Activated CD4-positive, alpha-beta T cell treated with anti-CD3 and anti-CD28 coated beads, Interleukin-2, amount 50 U/mL, for 4 hours (primary cell): ENCODE measurements at places on chromosomes 4 and X.

GRCh38 chrX:45803383-45803921, 602.8 kb upstream of the DIPK2B start:
- DNase-seq = peak; percentile 31

GRCh38 chrX:64975989-64976672, at the start of gene ZC4H2:
Gene ZC4H2, minus strand, starts transcription at chrX:64976450. Its CDS starts 73 bp downstream, at chrX:64976377.
- peak; percentile 51 for DNase-seq

GRCh38 chr4:13511101-13511500, 27.0 kb upstream of the RAB28 start:
- no peak for DNase-seq

DNA sequence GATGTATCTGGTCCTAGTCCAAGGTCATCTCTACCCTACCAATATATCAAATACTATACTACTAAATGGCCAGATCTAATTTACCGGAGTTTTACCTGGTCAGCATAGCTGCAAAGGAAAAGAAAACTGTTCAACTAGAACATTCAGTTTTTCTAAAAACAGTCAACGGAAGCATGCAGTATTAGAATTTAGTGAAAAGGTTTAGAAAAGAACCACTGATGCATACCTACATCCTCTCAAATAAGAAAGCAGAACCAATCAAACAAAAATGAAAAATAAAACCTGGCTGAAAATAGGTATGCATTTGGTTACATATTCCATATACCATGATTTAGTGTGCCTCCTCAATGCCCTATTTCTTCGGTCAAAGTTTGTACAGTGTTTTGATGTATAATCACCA, 140.0 kb downstream of the CHM start:
- DNase-seq = no peak

GRCh38 chr4:123200051-123200940, 196.3 kb upstream of the SPRY1 start:
- no peak for DNase-seq

GRCh38 chr4:40262861-40263260, 66.0 kb downstream of the RHOH start:
- DNase-seq = no peak

DNA sequence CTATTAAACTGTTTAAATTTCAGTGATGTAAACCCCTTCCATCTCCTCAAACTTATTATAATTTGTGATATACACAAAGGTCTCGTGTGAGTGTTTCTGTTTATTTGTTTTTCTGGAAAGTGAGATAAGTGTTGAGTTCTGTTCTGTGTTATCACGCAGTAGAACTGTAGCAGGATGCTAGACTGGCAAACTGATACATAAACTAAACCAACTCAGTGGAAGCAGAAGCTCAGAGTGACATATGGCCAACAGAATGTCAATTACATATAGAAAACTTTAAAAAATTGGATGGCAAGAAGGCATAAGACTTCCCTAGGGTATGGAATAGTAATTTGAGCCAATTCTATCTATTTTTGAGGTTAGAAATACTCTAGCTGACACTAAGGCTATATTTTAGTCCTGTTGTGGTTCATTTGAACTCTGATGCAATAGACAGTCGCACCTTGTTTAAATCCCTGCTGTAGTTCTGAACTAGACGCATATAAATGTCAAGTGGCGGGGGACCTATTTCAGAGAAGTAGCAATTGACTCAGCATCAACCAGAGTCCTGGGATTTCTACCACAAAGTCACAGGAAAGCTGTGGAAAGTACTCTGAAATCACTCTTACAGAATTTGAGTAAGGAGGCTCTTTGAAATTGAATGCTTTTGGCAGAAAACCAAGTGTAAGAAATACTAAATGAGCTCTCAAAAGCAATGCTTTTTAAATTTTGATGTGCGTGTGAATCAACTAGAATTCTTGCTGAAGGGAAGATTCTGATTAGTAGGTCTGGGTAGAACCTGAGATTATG, 294.4 kb downstream of the INPP4B start:
- DNase-seq = no peak

- DNase-seq = no peak
These were observed 16.9 kb downstream of the GLRA2 start for GRCh38 chrX:14546190-14546589.

DNA sequence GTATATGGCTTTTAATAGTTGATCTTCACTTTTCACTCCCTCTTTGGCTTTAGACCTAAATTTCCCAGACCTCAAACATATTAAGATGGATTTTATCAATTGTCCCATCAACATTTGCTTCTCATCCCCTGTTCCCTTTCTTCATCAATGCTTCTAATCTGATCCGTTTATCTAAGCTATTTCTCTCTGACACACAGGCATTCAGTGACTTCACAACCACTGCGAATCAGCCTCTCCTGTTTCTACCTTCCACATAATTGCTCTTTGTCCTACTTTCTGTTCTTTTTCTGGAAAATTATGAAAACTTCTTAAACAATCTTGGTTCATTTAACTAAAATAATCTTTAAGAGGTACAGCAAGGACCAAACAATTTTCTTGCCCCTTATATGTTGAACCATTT, 115.2 kb downstream of the GLRA3 start:
- no peak for DNase-seq

DNA sequence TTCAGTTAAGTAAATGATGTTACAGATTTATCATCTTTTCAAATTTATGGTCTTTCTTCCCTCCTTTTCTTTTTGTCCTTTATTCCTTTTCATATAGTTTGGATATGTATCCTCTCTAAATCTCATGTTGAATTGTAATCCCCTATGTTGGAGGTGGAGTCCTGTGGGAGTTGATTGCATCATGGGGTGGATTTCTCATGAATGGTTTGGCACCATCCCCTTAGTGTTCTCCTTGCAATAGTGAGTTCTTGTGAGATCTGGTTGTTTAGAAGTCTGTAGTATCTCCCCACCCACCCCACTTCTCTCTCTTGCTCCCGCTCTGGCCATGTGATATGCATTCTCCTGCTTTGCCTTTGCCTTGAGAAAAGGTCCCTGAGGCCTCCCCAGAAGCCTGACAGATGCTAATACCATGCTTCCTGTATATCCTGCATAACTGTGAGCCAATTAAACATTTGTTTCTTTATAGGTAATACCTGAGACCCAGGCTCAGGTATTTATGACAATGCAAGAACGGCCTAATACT, 236.7 kb downstream of the PRDM5 start:
- DNase-seq = no peak

- DNase-seq = no peak
These were observed 18.3 kb downstream of the KDR start for GRCh38 chr4:55107054-55107453.

- DNase-seq = no peak
These were observed 15.5 kb upstream of the CYLC1 start for GRCh38 chrX:83845397-83845796.

GRCh38 chrX:37754516-37754915, 25.3 kb upstream of the CYBB start:
- no peak for DNase-seq

GRCh38 chr4:48499551-48500066, 9.6 kb downstream of the ZAR1 start:
- DNase-seq = no peak

DNA sequence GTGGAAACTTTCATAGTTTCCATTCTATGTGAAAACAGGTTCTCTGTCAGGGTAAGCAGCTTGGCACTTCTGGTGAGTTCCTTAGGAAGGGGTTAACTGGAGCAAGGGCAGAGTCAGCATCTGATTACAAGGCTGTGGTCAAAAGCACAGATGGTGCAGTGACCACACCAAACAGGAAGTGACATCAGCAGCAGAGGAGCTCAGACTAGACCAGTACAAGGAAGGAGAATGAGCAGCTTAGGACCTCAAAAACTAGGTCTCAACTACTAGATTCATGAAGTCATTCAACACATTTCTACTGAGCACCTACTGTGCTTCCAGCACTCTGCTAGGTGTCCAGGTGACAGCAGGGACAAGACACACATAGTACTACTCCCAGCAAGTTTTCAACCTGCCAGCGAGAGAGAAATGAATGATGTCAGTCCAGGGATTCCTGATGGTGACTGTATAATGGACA, 130.2 kb downstream of the AMELX start:
- DNase-seq = no peak

DNA sequence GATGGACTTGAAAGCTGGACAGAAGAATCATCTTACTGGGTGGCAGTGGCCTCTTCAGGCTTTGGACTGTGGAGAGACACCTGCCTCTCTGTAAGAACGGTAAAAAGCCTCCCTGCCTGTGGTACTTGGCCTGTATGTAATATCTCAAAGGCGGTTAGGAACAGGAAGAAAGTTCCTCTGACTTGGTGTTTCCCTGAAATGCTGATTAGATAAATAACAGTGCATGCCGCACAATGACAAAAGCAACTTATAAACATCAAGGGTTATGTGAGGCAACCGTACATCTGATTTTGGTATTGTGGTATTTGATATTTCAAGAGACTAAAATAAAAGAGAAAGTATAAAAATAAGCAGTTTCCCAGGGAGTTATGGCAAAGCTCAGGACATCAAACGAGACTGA, 92.4 kb upstream of the SORBS2 start:
- no peak for DNase-seq

DNA sequence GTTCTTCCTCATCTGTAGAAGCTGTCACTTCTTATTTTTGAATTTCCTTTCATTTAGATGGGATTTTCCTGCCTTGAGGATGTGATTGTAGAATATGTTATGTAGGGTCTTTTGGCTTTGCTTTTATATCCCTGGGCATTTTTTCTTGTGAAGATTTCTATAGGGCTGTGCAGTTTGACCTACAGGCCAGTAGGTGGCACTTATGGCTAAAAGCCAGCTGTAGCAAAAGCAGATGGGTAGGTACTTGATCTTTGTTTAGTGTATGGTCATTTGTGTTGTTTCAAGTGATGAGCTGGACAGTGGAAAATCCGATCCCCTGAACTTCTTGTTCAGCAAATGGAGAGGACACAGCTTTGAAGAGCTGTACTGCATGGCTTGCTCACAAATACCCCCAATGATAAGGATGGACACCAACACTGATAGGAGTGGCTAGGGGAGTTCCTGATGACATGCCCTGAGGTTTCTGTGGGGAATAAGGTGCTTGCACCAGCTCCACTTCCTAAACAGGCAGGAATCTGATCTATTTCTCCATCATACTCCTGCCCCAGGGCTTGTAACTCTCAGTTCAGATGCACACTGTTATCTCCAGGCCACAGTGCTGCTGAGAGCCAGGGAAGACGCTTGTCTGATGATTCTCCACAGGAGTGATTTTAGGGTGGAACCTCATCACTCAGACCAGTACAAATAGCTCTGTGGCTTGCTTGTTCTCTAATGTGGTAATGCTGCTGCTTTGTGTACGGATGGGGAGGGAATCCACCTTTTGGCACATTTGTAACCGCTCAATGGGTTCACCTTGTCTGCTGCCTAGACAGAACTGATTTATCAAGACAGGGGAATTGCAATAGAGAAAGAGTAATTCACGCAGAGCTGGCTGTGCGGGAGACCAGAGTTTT, 417.1 kb upstream of the MAGEB16 start:
- DNase-seq = no peak

DNA sequence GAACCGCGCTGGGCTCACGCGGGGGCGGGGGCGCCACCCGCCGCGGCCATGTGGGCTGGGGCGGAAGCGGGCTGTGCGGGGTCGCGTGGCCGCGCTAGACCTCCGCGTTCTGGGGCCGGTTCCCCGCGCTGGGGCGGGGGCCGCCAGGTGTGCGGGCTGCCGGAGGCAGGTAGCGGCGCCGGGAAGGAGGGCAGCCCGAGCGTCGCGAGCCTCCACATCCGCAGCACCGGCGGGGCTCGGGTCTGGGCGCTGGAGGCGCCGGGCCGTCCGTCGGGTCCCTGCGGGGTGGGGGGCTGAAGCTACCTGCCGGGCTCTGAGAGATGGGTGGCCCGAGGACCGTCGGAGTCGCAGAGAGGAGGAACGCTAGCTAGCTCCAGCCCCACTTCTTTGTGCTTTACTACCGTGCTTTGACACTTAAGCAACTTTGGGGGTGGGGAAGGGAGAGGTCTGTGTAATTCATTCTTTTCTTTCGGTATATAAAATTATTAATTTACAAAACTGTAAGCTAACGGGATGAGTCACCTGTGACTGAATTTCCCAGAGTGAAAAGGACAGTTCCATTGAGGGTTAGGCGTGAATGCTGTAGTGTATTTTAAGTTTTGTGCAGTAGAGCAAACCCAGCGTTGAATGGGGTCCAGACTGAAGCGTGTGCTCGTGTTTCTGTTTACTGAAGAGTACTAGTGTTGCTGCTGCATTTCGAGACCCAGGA, 689 bp downstream of the METAP1 start:
- peak; percentile 15 for DNase-seq

DNA sequence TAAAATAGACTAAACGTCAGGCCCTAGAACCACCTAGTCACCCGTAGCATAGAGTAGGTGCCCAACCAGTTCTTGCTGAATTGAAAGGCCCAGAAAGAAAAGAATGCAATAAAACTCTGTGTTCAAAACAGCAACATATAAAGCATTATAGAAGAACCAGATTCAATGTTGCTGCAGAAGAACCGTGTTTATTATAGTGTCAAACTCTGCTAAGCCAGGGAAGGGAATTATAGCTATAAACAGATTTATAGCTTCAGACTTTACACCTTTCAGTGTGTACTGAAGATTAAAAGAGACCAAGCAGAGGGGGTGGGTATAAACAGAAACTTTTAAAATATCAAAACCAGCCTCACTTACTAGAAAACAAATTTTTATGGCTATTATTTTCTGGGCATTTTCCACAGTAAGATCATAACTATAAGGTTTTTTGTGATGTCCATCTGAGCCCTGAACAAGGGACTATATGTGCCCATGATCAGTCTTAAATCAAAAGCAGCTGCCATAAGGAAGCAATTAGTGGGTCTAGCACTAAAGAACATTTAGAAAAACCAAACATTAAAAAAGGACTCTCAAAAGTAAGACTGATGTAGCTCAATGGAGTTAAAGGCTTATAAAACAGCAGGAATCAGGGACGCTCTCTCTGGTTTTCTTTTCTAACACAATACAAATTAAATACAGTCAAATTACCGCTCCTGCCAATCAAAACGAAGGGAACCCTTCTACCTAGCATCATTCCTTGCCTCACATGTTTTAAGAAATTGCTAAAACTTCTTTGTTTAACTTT, 219.7 kb upstream of the ETNPPL start:
- DNase-seq = no peak

DNA sequence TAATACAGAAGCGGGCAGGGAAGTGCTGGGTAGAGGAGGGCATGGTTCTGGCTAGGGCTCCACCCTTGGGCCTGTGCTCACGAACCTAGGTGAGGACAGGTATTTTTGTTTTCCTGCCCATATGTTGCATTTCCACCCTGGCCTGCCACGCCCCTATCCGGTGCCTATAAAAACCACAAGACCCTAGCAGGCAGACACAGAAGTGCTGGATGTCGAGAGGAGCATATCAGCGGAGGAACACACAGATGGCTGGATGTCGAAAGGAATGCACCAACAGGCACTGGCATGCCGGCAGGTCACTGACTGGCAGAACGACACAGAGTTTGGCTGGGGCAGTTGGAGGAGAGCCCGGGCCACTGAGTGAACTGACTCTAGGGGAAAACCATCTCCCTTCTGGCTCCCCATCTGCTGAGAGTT, 316.6 kb upstream of the BOD1L1 start:
- DNase-seq = no peak

- no peak for DNase-seq
These were observed 199.7 kb downstream of the CEP135 start for GRCh38 chr4:56148428-56148827.

GRCh38 chr4:37758226-37758625, 68.3 kb upstream of the PGM2 start:
- DNase-seq = no peak

- no peak for DNase-seq
These were observed 120.2 kb upstream of the PJA1 start for GRCh38 chrX:69285401-69285877.
